ENCODE measurements at places on chromosomes 4 and X.

DNA sequence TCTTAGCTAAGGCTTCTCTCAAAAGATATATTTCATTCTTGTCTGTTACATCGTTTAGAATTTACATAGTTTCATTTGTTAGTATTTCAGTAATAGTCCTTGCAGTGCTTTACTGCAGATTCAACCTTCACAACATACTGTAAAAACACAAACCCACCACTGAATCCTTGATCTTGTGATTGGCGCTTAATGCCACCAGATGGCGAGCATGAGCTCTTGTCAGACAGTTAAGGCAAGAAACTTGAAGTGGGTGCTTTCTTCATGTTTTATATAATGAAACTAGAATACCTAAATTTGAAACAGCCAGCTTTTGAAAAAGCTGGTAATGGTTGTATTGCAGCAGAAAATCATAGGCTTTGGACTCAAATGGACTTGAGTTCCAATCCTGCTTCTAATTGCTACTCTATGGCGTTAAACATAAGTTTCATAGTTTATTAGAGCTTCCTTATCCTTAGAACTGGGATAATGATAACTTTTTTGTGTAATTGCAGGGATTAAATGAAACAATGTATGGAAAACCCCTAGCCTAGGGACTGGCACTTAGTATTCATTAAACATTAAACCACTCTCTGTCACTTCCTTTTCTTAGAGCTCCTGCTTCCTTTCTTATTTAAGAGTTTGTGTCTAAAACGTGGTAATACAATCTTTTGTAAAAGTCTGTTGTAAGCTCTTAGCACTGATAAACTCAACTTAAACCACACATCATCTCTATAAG lies 95.1 kb downstream of the USP9X start:
- peak; percentile 40 for DNase-seq

DNA sequence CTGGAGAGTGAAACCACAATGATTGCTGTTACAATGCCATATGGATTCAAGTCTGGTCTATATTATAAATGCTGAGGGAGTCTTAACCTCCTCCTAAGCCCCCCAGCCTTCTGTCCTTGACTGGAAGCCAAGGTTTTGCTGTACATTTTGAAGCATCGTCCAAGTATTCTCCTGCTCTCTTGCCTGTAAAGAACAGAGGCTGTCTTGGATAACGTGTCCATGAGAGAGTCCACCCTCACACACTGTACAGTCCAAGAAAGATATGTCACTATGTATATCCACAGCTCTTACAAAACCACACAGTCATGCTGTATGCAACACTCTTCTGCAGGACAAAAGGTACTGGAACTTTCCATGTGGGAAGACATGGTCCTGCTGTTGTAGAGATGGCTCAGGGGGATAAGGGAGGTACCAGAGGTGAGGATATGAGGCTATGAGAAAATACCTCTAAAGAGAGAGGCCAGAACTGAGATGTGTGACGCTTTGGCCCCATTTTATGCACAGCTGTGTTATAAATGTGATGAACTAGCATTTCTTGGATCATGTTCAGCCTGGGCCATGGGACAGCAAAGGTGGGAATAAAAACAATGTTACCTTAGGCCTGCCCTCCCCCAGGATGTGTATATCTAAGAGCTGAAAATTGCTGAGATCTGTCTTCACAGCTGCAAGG lies 678.6 kb downstream of the IQCM start:
- DNase-seq, result no peak

DNA sequence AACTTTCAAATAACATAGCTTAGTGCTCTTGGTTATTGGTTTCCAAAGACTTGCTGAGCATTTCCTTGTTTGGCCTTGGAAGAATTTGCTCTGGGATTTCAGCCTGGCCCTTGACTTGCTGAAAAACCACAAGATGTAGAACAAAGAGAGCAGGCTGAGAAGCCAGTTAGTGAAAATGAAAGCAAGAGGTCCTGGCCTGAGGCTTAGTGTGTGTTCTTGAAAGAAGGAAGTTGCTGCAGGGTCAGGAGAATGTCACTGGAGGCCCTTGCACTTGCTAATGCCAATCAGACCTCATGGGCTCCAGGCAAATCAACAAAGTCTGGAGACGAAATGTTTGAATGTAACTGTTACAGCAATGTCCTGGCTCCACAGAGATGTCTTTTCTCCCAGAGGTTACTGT lies 79.4 kb downstream of the SYNPO2 start:
- peak; percentile 49 for DNase-seq

DNA sequence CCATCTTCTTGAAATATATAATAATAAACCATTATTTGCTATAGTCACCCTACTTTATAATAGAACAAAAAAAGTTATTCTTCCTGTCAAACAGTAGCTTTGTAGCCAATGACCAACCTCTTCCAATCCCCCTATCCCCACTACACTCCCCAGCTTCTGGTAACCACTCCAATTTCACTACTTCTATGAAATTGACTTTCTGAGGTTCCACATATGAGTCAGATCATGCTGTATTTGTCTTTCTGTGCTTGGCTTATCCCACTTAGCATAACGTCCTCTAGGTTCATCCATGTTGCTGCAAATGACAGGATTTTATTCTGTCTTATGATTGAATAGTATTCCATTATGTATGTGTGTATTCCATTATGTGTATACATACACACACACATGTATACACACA lies 809.7 kb upstream of the NDST4 start:
- DNase-seq, result no peak

GRCh38 chr4:112141366-112142138 lies 3.7 kb upstream of the FAM241A start:
- DNase-seq, result no peak

DNA sequence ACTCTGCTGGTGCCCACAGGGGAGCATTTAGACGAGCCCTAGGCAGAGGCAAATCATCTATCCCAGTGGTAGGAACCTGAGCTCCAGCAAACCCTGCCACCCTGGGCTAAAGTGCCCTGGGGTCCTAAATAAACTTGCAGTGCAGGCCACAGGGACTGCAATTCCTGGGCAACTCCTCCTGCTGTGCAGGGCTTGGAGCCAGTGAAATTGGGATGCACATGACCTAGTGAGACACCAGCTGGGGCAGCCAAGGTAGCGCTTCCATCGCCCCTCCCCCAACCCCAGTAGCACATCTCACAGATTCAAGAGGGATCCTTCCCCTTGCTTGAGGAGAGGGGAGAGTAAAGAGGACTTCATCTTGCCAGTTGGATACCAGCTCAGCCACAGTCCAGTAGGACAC lies 44.1 kb downstream of the CHRNA9 start:
- no peak for DNase-seq

DNA sequence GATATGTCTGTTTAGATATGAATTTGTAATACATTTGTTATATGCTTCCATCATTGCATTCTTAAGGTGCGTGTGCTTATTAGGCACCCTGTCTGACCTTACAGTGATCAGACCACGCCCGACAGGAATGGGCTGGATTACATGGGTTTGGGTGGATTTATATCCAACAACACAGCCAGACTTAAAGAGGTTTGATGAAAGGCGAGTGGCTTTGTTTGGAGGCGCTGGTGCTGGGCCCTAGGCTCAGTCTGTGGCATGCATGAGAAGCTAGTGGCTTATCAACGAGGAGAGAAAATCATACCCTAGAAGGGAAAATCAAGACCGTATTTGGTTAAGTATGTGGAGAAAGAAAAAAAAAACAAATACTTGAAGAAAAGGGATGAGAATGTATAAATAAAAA lies 80.7 kb downstream of the STOX2 start:
- no peak for DNase-seq

DNA sequence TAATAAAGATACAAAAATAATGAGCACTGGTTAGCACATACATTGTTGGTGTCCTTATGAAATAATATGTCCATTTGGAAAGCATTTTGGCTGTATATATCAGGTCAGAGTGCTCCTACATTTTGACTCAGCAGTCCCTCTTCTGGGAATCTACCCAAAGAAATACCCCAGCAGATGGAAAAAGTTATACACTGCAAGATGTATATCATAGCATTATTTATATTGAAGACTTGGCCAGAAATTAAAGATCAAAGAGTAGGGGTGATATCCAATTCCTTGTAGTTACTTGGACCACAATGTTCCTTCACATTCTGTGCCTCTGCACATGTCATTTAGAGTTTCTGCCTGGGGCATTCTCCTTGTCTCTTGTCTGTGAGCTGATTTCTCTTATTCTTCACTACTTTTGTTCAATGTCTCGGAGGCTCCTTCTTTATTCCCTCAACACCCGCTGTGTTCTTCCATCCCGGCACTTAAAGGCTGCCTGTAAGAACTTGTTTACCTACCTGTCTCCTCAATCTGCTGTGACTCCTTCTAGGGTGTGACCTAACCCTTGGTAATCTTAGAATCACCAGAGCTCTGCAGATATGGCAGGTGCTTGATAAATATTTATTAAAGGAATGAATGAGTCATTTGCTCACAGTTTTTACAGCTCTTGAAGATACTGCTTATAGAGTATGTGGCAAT lies 3.1 kb upstream of the TSPAN5 start:
- no peak for DNase-seq

- peak; percentile 53 for DNase-seq
These were observed 32.4 kb downstream of the ATP2B3 start for GRCh38 chrX:153549807-153550206.

DNA sequence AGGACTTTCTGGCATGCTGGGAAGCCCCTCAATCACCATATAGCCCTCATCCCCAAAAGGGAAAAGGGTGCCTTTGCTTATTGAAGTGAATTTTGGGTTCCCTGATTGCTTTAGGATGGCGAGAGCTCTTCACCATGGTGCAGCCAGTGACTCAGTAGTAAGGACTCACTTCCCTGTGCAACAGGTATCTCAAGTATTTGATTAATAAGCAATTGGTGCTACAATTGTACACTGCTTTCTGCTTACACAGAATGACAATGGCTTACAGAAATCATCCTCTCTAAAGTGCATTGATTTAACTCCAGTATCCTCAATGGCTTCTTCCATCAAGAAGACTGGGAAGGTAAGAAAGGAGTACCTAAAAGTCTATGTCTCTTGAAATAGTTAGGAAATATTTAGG lies 143.7 kb upstream of the SMIM10 start:
- no peak for DNase-seq

GRCh38 chr4:184039963-184040383 lies 134.9 kb downstream of the STOX2 start:
- DNase-seq, result peak; percentile 19

DNA sequence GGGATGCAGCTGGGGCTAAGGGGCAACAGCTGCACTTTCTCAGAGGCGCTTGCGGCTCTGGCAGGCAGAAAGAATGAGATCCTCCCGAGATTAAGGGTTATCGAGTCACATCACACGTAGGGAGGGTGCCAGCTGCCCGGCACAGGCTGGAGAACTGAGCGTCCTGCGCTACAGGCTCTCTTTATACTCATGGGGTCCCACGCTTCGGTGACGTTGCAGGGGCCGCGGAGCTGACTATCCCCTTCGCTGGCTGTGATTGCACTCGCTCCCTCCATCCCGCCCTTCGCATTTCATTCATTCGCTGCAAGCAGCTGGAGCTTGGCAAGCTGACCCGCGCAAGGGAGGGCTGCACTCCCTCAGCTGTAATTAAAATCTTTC lies at the start of gene TACR3:
TACR3 (minus strand) TSS at position 156 of the 378 bp plus-strand sequence. CDS start 310 bp downstream, outside the sequence.
- peak; percentile 68 for DNase-seq

DNA sequence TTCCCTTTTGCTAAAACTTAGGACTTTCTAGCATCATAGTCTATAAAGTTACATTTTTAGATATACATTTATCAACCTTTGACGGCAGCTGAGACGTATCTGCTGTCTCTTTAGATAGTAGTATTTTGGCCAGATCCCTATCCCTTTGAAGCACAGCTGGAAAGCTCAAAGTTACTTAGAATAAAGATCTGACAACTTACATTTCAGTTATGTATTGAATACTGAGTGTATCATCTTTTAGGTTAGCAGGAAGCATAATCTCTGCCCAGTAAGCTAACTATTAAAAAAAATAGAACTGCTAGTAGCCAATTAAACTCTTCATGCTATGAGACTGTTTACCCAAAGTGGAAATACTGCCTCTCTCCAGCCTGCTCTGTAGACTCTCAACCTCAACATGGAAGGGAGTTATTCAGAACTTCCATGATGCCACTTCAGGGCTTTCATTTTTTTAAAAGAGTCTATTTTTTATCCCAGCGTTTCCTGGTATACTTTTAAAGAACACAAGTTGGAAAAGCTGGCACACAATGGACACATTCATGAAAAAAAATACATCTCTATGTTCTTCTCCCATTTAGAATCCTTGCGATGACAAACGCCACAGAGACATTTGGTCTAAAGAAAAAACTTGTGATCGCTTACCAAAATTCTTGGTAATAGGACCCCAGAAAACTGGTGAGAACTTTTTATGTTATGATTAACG lies 126.3 kb downstream of the PRSS12 start:
- no peak for DNase-seq

GRCh38 chr4:10272511-10272910 lies 155.9 kb upstream of the WDR1 start:
- no peak for DNase-seq

DNA sequence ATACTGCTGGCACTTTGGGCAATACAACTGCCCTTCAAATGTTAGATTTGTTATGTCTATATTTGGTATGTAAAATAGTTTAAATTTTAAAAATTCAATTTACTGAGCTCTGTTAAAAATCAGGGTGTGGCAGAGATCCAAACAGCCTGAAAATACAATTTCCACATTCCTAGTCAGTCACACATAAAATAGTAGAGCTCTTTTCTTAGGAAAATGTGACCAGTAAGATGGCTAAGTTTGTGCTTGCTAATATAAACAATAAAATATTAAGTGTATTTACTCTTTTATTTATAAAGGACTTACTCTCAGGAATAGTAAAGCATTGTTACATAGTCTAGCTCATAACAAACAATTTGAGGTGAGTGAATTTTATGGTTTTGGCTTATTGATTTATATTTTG lies 200.2 kb downstream of the DKK2 start:
- DNase-seq, result no peak

DNA sequence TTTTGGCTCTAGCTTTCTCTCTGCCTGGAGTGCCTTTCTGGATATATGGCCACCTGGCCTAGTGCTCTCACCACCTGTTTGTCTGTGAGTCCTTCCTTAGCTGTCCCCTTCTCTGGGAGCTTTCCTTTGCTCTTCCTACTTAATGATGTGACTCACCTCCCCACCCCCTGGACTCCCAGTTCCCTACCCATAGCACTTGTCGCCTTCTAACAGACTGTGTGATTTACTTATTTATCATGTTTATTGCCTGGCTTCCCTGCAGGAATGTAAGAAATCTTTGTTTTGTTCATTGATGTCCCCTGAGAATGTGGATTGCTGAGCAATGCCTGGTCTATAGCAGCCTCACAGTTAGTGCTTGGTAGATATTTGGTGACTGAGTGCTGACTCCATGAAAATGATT lies 18.9 kb downstream of the ADD1 start:
- DNase-seq, result peak; percentile 50

GRCh38 chrX:129695535-129695934 lies 40.8 kb upstream of the APLN start:
- DNase-seq, result no peak

DNA sequence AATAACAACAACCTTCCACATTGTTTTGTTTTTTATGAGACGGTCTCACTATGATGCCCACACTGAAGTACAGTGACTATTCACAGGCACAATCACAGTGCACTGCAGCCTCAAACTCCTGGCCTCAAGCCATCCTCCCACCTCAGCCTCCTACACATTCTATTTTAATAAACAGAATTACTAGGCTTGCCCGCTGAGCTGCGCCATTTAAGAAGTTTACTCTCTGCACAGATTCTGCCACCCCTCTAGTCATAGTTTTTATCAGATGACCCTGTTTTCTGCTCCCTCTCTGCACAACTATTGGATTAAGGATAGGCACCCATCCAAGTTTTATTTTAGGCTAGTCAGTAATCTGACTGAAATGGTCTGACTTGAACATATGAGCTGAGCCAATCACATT lies 11.3 kb upstream of the COX18 start:
- DNase-seq, result no peak

- DNase-seq, result no peak
These were observed 49.5 kb upstream of the ADRA2C start for GRCh38 chr4:3716631-3717235.

GRCh38 chr4:78707268-78707667 lies 68.9 kb upstream of the BMP2K start:
- no peak for DNase-seq
